Epithelial cell of prostate (primary cell): ENCODE measurements at places on chromosomes 1 and 21.

DNA sequence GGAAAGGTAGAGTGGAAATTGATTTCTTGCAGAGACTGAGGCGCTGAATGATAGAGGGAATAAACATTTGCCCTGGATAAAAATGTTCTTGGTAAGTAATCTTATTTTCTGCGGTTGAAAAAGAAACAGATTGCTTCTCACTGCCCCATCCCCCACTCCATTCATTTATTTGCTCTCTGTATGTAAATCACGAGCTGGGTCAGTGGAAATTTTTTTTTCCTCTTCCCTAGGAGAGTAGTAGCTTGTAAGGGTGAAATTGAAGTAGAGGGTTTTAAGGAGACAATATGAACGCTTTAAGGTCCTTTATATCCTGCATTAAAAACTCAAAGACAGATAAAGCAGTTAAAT, 1.4 kb upstream of the BRINP3 start:
- no peak for DNase-seq

- no peak for DNase-seq
Measured at GRCh38 chr1:162353078-162353477, 23.6 kb downstream of the SPATA46 start.

- peak; percentile 84 for DNase-seq
Measured at GRCh38 chr1:145782272-145783099, 41.4 kb downstream of the RNF115 start.

GRCh38 chr1:213409971-213410370, 358.9 kb downstream of the RPS6KC1 start:
- DNase-seq, result no peak

GRCh38 chr1:6833804-6834203, 48.5 kb downstream of the CAMTA1 start:
- no peak for DNase-seq

DNA sequence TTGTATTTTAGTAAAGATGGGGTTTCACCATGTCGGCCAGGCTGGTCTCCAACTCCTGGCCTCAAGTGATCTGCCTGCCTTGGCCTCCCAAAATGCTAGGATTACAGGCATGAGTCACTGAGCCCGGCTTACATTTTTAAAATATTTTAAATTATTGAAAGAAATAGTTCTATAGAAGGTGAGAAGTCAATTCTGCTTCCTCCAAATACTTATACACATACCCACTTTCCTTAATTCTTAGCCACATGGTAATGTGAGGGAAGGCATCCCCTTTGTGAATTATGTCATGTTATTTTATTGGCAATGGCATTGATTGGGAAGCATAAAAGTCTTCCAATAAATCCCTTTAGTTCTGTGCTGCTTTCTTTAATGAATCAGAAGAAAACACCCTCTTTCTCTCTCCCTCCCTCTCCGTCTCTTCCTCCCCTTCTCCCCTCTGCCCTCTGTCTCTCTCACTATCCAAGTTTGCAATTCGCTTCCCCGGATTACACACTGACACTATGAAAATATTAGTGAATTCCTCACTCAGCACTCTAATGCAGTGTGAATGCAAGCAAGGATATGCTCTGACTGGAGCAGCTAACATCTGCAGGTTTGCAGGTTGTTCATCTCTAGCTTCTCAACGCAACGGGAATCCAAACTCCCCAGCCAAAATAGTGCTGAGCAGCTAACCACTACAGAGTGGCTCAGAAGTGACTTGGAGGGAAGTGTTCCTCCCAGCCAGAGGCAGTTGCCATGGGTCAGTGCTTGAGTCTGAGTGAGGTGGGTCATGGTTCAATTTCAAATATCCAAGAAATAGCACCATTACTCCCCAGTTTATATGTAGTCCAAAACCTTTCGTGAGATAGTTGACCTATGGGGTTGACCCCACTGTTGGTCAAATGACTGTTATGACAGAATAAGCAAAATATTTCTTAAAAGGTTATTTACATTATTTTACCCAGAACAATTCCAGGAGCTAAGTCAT, 77.8 kb upstream of the CD55 start:
- no peak for DNase-seq

DNA sequence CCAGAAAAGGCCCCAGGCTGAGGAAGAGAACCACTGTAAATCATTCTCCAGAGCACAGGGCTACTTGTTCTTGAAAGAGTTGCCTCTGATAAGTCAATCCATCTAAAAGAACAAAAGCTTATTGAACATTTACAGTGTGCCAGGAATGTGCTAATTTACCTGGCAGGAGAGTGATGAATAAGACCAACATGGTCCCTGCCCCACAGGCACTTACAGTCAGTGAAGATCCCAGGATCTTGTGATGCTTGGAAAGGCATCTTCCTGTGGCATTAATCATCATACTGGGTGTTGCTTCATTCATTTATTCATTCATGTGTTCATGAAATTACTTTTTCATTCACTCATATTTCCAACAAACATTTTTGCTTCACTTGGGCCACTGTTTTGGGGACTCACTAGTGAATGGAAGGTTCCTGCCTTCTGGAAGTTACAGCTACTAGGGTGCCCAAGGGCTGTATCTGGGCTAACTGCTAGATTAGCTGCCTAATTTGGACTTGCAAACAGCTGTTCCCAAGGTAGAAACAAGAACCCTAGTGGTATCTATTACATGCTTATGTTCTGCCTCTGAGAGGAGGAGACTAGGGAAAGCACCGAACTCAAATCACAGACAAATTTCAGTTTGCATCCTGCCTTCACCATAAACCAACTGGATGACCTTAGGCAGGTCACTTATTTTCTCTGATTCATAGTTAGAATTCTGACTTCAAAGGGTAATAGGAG, 133.5 kb downstream of the CLIC6 start:
- DNase-seq, result peak; percentile 66

DNA sequence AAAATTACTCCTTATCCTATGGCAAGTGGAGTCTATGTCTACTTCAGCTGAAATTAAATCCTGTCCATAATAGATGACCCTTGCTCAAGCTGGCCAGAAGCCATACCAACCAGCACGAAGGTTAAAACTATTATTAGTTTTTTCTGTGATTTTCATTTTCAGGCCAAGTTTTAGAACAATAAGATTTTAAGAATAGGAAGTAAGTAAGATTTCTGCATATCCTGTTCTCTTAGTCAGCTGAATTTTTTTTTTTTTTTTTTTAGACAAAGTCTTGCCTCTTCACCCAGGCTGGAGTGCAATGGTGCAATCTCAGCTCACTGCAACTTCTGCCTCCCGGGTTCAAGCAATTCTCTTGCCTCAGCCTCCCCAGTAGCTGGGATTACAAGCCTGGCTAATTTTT, 6.1 kb upstream of the RBP7 start:
- no peak for DNase-seq

DNA sequence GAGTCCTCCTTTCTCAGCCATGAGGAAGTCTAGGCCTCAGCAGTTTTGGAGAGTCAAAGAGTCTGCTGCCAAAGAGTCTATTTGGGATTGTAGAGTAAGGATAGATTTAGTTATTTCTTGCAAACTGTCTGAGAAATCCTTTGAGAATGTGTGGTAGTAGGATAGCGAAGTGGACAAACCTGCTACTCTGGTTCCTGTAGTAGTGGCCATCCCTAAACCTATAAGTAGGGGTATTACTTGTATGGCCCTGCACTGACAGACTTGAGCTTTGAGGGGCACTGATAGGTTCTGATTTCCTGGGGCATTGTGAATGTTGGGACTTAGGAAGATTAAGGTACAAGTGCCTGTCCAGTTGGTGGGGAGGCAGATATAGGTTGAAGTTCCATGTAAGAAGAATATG, 115.9 kb upstream of the SGIP1 start:
- no peak for DNase-seq

DNA sequence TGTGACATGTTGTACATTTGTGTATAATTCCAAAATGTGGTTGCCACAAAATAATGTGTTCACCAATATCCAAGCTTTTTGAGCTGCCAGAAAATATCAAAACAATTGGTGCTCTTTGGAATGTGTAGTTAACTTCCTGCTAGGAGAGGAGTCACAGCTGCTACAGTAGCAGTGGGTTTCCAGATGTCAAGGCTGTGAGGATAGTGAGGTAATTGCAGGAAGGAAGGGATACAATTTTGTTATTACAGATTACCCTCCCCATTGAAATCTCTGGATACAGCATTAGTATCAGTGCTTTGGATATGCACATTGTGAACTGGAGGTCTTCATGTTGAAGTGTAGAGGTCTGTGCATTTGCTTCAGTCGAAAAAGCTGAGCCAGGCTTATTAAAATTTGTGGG, 253.2 kb downstream of the PTPRC start:
- DNase-seq, result no peak
